ENCODE measurements at places on chromosomes 3 and 15.
A peak's percentile ranks its signal among the peaks of the same experiment; 100 is the strongest.

DNA sequence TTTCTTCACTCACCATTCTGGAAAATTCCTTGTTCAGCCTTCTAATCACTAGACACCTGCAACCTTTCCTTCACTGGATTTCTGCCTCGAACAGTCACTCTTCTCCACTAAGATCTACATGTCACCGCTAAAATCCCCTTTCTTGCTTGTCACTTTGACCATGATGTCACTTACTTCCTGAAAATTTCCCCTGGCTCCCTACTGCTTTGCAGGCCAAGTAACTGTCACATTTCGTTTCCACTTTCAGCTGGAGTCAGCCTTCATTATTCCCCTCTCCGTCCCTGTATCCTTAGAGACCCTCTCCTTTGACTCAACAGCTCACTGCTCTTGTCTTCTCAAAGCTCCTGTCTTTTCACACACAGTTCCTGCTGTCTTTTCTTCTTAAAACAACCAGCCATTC, 15.9 kb downstream of the CHL1 start:
- no peak for DNase-seq

- peak; percentile 22 for DNase-seq
Measured at GRCh38 chr3:111989061-111989678, 9.6 kb upstream of the TAGLN3 start.

- no peak for DNase-seq
Measured at GRCh38 chr3:167493244-167493643, 19.4 kb upstream of the SERPINI2 start.

GRCh38 chr15:50506121-50506520, 40.3 kb downstream of the USP50 start:
- DNase-seq: no peak

DNA sequence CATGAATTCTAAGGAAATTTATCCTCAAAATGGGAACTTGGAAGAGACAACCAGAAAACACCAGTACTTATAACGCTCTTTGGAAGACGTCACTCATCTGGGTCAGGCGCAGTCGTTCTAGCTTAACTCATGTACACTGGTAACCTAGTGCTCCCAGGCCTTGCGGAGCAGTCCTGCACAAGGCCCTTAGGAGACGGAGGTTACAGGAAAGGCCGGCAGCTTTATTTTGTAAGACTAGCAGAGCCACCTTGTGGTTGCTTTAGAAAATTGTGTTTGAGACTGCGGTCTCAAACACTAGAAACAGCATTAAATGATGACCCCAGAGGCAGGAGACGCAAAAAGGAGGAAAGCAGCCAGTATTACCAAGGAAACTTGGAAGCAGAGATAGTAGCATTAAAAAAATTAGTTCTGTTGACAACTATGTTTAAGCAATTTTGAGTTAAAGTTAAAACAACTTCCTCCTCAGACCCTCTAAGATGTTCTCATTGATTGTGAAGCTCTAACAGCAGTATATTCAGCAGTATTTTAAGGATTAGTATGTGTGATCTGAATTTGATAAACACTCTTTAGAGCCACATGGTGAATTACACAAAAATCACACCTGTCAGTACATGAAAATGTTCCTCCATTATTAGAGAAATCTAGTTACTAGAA, 141.9 kb upstream of the C2CD4B start:
- peak; percentile 52 for DNase-seq

DNA sequence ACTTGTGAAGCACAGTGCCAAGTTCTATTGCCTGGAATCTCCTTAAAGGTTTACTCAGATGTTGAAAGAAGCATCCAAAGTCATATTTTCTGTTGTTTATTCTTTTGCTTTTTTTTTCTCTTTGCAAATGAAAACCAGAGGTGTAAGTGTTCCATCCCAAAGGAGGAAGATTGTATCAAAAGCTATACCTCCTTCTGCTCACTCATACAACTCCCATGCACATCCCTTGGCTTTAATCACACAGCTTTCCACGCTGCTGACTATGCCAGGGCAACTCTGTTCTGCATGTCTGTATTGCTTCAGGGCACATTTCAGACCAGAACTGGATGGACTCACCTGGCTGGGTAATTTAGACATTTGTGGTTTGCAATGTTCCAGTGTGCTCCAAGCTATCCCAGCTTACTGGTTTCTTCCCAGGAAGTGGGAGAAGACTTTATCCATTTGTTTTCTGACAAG, 399.6 kb upstream of the TBL1XR1 start:
- DNase-seq: no peak

DNA sequence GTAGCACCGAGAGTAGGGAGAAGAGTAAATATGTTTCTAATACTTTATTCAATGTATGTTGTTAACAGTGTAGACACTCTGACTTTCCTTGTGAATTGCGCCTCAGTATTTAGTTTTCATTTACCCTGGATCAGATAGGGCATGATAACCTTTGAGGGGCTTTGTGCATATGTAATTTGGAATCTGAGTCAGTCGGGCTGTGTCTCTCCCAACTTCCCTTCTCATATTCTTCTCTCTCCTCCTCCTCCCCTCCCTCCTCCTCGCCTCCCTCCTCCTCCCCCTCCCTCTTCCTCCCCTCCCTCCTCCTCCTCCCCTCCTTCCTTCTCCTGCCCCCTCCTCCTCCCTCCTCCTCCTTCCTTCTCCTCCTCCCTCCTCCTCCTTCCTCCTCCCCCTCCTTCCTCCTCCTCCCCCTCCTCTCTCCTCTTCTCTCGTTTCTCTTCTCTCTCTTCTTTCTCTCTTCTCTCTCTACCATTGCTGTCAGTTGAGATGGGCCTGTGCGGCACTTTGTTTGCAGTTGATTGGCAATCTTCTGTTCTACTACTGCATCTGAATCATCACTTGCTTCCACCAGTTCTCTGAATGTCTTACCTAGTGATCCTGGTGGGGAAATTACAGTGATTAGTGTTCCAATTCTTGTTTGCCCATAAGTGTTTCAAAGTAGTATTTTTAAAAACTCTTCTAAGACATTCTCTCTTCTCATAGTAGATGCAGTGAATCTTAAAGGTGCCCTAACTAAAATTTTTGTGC, 162.3 kb downstream of the PGPEP1L start:
- no peak for DNase-seq

GRCh38 chr15:86570738-86571137, 491.1 kb downstream of the AGBL1 start:
- DNase-seq: no peak

DNA sequence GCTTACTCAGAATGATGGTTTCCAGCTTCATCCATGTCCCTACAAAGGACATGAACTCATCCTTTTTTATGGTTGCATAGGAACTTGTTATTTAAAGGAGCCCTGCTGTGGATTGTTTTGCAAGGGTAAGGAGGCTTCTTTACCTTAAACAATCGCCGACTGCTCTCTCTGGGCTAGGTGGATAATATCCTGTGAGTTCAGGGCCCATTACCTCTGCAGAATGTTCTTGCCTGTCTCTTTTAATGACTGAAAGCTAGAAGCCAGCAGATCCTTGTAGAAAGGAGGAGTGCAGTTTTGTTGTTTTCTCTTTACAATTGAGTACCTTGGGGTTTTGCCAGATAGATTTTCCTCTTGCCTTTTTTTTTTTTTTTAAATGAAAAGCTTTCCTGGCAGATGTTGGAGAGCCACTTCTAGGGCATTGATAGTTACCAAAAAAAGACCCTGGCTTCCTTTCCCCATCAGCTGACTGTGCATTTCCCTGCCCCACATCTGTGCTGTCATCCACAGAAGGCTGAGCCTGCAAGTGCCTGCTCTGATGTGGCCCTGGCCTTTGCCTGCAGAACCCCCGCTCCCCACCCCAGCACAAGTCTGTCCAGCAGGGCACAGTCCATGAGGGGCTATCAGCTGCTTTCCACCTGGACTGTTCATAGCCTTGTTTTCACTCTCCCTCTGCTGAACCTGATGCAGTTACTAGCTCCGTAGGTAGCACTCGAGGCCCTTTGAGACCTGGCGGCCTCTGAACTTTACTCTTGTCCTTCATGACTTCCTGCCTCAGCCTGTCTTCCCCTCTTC, 113.1 kb downstream of the CHCHD6 start:
- no peak for DNase-seq

DNA sequence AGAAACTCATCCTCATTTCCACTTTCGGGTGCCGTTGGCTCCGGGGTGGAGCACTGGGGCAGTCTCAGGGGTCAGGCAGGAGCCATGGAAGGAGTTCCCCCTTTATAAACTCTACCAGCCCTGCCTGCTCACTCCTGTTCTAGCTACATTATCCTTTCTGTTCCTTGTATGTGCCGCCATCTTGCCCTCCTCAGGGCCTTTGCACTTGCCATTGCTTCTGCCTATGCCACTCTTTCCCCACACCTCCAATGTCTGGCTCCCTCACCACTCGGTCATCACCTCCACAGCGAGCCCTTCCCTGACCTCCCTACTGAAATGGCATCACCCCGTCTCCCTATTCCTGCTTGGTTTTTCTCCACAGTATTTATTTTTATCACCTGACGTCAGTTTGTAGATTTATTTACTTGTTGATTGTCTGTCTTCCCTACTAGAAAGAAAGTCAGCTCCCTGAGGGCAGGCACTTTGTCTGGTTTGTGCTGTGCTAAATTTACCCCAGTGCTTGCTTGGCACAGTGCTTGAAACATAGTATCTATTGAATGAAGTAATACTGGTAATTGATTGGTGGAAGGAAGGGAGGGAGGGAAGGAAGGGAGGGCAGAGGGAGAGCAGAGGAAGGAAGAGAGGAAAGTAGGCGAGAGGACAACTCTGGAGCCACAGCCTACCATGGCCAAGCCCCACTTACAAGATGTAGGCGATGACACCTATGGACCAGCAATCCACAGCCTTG, 8.8 kb downstream of the CAMK1 start:
- DNase-seq: no peak

DNA sequence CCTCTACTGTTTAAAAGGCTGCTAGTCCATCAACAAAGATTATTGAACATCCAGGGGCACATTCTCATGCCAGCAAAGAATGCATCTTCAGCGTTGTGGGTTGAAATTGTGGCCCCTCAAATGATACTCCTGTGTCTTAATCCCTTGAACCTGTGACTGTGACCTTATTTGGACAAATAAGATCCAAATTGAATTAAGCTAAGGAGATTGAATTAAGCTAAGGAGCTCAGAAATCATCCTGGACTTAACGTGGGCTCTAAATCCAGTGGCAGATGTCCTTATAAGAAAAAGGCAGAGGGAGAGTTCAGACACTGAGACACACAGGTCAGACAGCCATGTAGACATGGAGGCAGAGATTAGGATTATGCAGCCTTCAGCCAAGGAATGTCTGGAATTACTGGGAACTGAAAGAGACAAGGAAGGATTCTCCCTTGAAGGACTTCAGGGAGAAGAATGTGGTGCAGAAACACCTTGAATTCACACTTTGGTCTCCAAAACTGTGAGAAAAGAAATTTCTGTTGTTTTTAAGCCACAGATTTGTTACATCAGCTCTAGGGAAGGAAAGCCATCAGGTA, 57.3 kb upstream of the SLC24A5 start:
- DNase-seq: no peak

DNA sequence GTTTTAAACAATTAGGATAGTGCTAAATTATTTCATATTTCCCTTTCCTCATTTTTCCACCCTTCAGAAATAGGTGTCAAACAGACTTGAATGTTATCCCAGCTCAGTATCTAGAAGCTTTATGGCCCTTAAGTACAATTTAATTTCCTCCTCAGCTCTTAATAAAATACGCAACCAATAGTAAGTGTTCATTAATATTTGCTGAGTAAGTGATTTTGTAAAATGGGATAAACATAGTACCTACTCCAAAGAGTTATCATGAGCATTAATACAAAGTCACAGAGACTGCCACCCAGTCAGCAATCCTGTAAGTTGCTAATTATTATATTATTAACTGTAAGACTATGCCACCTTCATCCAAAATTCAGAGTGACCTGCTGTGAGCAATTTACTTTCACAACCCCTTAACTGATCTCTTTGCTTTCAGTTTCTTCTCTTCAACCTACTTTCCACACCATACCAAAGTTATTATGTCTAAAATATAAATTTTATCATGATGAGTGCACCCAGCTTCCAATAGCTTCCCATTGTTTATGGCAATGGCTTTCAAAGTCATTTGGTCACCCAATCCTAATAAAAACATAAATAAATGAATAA, 30.7 kb upstream of the CLDN1 start:
- DNase-seq: no peak

DNA sequence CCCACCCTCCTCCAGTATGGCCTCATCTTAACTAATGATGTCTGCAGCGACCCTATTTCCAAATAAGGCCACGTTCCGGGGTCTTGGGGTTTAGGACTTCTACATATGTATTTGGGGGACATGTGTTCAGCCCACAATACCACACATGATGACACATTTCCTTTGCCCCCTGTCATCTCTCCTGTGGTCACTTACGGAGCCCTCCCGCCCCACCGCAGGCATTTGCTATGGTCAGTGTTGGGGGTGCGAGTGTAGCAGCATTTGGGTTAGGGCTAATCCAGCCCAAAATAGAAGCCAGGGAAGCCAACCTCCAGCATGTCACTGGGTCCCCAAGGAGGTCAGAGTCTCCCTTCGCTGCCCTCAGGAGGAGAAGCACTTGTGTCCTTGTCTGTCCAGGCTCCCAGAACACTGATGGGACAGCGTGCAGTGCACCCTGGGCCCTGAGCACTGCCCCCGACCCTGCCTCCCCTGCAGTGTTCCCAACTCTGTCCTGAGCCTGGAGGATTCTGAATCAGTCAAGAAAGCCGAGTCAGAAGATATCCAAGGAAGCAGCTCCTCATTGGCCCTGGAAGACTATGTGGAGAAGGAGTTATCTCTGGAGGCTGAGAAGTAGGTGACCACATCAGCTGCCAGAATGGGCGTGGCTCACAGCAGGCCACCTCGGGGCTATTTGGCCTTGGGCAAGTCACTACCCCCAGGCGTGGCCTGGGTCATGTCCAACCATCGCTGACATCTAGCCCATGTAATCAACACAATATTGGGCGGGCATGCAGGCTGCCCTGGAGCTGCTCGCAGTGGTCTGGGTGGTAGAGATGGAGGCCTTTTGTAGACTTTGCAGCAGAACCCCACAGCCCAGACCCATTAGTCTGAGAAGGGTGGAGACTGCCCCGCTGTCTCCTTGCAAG, 46.9 kb upstream of the FGD5 start:
- no peak for DNase-seq

DNA sequence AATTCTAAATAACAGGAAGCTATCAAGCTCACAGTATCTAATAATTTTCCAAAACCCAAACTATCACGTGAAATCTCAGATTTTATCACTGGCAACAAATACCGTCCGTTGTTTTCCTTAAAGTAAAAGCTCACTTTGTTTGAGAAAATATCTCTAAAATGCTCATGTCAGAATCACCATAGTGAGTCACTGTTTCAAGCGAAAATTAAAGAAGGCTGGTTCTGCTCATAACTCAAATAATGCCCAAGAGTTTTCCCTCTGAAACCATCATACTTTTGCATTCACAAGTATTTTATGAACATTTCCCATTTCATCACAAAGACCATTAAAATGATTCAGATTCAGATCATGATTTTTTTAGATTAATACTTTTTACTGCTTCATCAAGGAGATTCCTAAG, 50.6 kb downstream of the TBL1XR1 start:
- DNase-seq: no peak

DNA sequence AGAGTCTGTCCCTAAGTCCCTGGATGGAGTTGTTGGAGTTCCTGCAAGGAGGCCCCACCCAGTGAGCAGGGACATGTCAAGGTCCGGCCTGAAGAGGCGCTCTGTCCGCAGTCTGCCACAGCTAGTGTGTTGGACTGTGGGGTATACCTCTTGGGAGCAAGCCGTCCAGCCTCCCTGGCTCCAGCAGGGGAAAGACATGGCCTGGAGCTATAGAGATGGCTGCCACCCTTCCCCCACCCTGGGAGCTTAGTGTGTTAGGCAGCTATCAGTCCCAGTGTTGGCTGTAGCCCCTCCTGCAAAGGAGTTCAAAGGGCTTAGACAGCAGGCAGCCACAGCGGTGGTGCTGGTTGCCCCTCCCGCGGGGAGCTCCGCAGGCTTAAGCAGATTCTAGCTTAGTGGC, 20.3 kb downstream of the IMPG2 start:
- no peak for DNase-seq

- DNase-seq: no peak
Measured at GRCh38 chr15:88029696-88030095, 226.8 kb downstream of the NTRK3 start.
